ENCODE measurements at places on chromosomes 6 and 20.

GRCh38 chr6:111606620-111607115 is 990 bp upstream of the TRAF3IP2 start:
- peak; percentile 41 for DNase-seq

- peak; percentile 65 for DNase-seq
Measured at GRCh38 chr6:13331516-13332348, 3.4 kb upstream of the TBC1D7 start.

- no peak for DNase-seq
Measured at GRCh38 chr20:4919047-4919704, 82.1 kb downstream of the SLC23A2 start.

- DNase-seq: no peak
Measured at GRCh38 chr6:110214338-110214737, 34.1 kb downstream of the CDC40 start.

DNA sequence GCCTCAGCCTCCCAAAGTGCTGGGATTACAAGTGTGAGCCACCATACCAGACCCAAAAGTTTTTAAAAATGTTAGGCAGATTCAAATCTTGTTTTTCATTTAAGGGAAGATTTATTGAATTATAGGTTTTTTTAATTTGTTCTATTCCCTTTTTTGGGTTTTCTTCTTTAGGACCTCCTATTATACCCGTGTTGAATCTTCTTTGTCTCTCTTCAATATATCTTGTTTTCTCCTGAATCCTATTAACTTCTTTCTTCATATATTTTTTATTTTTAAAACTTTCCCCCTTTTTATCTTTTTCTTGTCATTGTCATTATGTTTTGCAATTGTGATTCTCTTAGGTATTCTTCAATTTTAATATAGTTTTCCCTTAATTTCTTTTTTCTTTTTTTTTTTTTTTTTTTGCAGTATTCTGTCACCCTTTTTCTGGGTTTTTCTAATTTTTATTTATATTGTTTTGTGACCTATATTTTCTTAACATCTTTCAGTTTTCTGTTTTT is 45.9 kb upstream of the NOP56 start:
- peak; percentile 15 for DNase-seq

GRCh38 chr6:139708337-139709199 is 334.1 kb upstream of the CITED2 start:
- DNase-seq: no peak

DNA sequence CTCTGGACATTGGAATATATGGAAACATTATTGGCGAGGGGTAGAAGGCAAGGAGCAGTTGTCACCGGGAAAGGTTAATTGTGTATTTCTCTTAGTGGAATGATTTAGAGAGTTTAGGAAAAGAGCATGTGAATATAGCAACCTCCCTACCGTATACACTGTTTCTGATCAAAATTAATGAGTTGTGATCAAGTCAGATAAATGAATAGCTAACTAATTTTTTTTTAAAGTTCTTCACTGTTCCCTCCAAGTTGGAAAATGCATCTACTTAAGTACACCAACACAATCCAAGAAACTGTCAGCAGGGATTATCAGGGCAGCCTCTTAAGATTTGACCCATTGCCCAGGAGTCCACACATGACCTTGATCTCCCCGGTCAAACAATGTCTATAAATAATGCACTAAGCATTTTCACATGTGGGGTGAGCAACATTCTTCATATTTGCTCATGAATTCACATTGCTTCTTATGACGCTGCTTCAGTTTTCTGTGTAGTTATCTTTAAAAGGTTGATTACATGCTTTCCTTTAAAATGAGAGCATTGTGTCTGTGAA is 680.8 kb upstream of the NRSN1 start:
- no peak for DNase-seq

DNA sequence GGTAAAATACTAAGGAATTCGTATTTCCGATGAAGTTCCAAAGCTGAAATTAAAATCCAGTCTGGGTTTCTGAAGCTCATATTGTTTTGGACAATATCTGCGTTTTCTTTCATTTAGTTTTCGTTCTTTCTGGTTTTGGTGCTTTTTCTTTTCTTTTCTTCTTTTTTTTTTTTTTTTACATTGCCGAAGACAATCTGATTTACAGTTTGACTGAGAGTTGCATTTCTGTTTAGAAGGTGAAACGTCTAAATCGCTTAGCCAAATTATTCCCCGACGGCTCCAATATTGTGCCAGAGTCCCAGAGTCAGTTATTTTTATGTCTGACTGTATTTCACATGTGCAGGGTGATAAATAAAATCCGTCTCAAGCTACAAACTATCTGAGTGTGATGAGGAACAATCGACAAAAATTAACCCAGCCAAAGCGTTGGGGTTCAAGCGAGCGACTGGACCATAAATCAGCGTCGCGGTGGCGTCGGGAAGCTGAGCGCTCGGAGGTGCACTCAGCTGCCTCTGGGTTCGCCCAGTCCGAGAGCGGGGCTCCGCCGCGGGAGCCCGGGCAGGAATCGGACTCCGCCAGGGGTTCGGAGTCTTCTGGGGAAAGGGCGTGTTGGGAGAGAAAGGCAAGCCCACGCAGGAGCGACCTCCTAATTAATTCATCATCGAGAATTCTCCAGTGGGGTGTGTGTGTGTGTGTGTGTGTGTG is 8.2 kb upstream of the TBX18 start:
- peak; percentile 48 for DNase-seq

GRCh38 chr20:43531091-43531443 is 23.6 kb downstream of the L3MBTL1 start:
- DNase-seq: no peak

GRCh38 chr6:9409126-9409525 is 973.8 kb upstream of the SLC35B3 start:
- no peak for DNase-seq

GRCh38 chr20:25125636-25126035 is 43.7 kb upstream of the VSX1 start:
- no peak for DNase-seq

DNA sequence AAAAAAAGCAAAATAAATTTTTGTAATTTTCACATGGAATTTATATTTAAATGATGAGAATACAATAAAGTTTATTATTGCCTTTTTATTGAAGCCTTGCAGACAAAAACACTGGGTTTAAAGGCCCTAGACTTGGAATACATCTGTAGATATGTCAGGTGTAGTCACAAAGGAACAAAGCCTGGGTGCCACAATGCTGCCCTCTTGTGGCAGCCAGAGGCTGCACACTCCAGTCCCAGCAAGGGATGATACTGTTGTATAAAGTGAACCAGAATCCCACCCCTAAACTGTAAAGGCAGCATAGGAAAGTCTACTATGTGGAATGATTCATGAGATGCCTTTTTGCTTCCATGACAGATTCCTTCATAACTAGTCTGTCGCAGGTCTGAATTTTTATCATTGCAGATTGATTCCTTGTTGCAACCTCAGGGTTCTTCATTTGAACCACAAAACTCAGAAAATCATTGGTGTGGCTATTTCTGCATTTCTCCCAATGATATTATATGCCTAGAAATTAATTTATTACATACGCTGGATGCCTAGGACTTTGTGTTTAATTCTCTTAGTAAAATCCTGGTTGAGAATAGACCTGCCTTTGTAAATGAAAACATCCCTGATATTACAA is 37.0 kb downstream of the MAK start:
- peak; percentile 73 for DNase-seq

- DNase-seq: no peak
Measured at GRCh38 chr6:112743323-112743722, 396.2 kb downstream of the RFPL4B start.

DNA sequence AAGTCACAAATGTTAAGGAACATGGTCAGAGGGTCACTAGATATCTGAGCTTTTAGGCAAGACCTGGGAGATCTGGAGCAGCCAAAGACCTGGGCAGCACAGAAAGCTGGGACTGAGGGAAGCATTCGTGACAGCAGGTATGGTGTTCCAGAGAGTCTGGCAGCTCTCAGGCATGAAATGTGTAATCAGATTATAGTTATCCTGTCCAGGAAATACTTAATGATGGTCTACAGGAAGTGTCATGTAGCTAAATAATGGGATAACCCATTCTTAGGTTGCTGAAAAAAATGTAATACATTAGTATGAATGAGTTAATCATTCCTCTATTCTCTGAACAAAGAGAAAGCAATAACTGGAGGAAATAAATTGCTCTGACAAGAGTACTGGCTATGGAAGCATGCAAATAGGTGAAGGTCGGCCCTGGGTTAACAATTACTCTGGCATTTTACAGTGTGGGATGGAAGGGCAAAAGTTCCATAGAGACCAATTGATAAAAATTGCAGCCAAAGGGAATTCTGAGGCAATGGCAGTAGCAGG is 740.5 kb downstream of the CBLN4 start:
- DNase-seq: no peak

- DNase-seq: no peak
Measured at GRCh38 chr6:392441-393390, 1.2 kb downstream of the IRF4 start.

- peak; percentile 7 for DNase-seq
Measured at GRCh38 chr6:143698759-143699429, 21.1 kb downstream of the PHACTR2 start.

DNA sequence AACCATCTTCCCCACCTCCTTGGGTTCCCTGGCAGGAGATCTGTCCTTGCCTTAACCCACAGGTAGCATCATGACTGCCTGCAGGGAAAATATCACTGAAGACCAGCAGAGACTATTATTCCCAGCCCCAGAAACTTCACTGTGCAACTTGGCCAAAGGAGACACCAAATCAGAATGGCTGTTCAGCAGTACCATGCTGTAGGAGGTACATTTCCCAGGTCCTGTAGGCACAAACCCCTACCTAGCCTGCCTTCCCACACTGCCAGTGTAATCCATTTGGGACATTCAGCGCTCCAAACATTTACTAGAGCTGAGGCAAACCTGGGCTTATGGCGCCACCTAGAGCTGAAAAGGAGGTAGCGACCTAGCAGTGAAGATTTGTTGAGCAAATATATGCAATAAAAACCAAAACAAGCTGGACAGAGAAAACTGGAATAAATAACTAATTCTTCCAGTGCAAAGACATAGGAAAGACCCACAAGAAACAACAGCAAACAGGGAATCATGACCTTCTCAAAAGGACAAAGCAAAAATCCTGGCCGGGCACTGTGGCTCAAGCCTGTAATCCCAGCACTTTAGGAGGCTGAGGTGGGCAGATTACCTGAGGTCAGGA is 60.3 kb downstream of the VTA1 start:
- peak; percentile 80 for DNase-seq

GRCh38 chr20:3222635-3223600 is 13.6 kb downstream of the ITPA start:
- DNase-seq: peak; percentile 100

DNA sequence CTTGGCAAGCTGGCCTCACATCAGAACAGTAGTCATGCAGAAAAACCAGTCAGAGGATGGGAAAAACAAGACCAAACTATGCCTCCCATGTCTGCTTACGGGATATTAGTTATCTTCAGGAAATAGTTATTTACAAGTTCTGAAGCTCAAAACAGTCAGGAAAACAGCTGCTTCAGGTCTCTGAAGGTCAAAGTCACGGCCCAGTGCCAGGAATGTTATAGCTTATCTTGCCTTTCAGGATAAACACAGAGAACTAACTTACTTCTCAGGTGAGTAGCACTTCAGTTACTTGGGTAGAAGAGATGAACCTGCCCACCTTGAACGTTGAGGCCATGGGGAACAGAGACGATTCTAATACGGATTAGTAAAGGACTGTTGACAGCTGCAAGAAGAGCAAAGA is 310.7 kb downstream of the KIF16B start:
- DNase-seq: no peak

GRCh38 chr6:91877994-91878393 is 1291.1 kb upstream of the MAP3K7 start:
- DNase-seq: no peak

GRCh38 chr20:32232326-32232886 is 24.7 kb downstream of the POFUT1 start:
- DNase-seq: no peak

- DNase-seq: peak; percentile 52
Measured at GRCh38 chr20:1965520-1966351, 28.1 kb downstream of the PDYN start.

- DNase-seq: peak; percentile 75
Measured at GRCh38 chr6:158405933-158406332, 93.7 kb downstream of the TULP4 start.

DNA sequence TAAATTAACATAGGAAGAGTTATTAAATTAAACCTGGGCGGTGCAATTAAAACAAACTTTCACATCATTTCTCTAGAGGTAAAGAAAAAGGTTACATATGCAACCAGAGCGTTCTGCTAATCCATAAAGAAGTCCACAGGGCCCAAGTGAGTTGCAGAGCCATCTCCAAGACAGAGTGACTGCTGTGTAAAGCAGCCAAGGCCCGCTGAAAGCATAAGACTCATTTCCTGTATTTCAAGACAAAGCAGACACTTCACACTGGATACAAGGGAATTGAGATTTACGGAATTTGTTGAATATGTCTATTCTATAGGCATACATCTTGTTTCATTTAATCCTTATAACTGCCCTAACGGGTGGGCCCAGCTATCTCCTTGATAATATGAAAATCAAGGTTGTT is 422.8 kb downstream of the CBLN4 start:
- no peak for DNase-seq

DNA sequence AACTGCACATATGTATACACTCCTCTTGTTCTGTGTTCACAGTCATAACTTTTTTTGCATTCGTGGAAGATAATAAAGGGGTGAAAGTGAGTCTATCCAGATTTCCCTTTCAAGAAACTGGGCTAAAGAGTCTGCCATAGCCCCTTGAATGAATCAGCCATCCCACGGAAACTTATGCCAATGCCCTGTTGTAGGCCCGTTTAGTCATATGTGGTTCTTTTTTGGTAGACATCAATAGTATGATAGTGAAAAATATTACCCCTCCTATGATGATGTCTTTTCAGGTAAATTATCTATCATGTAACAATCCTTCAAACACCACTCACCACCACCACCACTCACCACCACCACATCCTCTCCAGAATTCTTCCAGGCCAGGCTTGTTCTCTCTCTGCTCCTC is 99.9 kb upstream of the MYLIP start:
- DNase-seq: no peak

DNA sequence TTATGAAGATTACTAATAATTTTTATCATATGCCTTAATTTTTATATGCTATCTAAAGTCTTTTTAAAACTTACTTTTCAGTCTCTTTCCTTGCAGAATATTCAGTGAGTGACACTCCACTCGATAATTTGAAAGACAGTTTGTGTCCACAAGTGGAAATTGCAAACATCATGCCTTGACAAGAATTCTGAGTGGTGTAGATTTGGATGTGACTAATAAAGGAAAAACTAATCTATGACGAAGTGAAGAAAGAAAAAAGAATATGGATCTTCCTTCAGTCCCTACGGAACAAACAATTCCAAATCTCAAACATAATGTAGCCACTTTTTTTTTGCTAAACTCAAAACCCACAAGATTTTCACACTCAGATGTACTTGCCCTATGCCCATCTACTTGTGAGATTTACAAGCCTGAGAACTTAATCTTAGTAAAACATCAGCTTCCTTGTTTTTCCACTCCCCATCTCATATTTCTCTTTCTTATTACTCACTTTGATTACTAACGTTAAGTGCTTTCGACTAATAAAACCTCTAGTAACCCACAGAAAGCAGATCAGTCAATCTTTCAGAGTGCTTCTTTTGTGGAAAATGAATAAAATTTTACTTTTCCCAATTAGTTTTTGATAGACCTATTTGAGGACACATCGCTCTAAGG is 1155.8 kb downstream of the GRIK2 start:
- DNase-seq: no peak

All from DMS53 (cell line).